ENCODE measurements at places on chromosomes 5 and 9.

DNA sequence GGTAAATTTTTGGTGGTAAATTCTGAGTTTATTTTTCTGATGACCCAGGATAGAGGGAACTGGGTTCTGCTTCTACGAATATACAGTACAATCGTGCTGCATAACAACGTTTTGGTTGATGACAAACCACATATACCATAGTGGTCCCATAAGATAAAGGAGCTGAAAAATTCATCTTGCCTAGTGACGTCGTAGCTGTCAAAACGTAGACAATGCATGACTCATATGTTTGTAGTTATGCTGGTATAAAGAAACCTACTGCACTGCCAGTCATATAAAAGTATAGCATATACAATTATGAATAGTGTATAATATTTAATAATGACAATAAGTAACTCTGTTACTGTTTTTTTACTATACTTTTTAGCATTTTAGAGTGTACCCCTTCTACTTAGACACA lies 244.0 kb downstream of the GAS1 start:
- DNase-seq: no peak

DNA sequence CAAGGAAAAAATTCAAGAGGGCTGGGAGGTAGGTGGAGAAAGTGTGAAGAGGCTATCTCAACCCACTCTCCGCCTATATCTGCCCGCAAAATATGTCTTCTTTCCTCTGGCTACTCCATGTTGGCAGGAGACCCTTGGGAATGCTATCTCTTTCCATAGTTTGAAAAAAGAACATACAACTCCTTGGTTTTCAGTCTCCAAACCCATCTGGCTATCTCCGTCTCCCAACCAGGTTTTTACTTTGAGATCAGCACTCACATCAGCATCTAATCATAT lies 109.9 kb upstream of the IFNE start:
- DNase-seq: no peak

DNA sequence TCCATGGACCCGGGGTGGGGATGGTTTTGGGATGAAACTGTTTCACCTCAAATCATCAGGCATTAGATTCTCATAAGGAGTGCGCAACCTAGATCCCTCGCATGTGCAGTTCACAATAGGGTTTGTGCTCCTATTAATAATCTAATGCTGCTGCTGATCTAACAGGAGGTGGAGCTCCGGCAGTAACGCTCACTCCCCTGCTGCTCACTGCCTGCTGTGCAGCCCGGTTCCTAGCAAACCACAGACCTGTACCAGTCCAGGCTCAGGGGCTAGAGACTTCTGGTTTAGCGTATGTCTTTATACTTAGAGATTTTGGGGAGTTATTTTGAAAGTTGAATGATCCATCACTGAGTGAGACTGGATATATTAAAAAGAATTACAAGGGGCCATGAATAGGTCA lies 50.2 kb downstream of the RICTOR start:
- peak; percentile 25 for DNase-seq

- DNase-seq: no peak
Measured at GRCh38 chr5:119131530-119132304, 60.8 kb downstream of the DMXL1 start.

DNA sequence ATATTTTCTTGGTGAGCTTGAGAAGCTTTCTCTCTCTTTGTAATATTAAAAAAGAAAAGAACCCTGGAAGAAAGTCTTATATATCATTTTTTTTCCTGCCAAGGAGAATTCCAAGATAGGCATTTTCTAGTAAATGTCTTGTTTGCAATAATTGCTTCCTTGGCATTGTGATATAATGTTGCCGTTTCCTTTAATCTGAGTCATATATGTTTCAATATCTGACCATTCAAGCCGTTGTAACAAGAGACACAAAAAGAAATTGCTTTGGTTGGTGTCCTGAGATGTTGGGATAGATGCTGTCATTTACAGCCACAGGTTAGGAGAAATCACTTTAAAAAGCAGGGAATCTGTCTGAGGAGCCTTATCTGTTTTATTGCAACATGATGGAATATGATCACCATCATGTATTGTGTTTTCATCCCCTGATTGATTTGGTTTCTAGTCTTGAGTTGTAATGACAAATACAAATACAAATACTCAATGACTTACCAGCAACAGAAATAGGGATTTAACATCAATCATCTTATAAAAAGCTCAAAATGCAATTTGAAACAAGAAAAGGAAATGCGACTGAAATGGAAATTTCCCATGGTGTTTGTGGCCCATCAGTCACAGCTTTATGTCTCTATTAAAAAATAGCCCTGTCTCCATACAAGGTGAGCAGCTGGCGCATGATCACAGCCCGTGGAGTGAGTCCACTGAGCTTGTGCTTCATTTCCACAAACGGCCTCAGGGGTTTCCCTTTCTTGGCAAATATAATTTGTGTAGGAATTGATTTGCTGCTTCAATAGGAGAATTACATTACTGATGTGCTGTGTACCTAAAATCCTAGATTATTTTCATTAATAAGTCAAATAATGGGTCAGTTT lies 250.1 kb upstream of the TRPC7 start:
- DNase-seq: no peak

GRCh38 chr5:57174128-57174889 lies 450 bp downstream of the GPBP1 start:
- peak; percentile 35 for DNase-seq
